ENCODE measurements at places on chromosomes 6 and 20.

- DNase-seq: no peak
Measured at GRCh38 chr6:31966997-31967925, 4.7 kb downstream of the DXO start.

- no peak for DNase-seq
Measured at GRCh38 chr6:32116674-32117073, 7.5 kb upstream of the TNXB start.

- no peak for DNase-seq
Measured at GRCh38 chr6:41056768-41057490, 3.9 kb downstream of the APOBEC2 start.

DNA sequence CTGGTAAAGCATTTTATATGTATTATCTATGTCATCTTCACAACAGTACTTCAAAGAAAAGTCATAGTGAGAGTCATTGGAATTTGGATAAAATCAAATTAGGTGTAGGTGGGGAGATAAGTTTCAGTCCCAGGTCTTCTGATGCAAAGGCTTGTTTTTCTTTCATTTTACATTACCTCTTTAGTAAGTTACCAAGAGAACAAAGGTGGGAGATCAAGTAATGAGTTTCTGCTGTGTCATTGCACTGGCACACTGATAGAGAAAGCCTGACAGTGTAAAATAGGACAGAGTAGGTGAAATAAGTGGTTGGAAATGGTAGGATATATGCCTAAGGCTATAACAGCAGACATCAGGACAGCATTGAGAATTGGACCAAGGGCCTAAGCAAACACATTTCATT lies 250.4 kb downstream of the NKAIN2 start:
- no peak for DNase-seq

GRCh38 chr20:40442181-40442963 lies 246.7 kb downstream of the MAFB start:
- no peak for DNase-seq

- peak; percentile 69 for DNase-seq
Measured at GRCh38 chr6:109381747-109382575, at the start of gene CD164. Gene CD164, minus strand, starts transcription at chr6:109382467. Its CDS starts 89 bp downstream, at chr6:109382378.

- DNase-seq: no peak
Measured at GRCh38 chr6:144613859-144614258, 328.7 kb downstream of the UTRN start.

DNA sequence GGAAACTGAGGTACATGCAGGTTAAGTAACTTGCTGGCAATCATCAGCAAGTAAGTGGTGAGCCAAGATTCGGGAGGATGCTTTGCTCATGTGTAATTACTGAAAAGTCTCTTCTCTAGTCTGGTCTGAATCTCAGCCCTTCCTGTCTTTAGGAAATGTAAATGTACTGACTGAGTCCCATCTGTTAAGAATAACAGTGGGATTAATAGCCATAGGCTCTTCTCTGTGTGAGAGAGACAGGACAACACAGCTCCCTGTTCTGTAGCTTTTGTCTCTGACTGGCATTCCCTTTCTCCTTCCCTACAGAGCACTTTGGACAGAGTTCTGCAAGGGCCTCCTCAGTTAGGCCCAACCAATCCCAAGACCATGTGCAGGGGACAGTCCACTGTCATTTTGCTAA lies 131.3 kb upstream of the OGFRL1 start:
- no peak for DNase-seq

GRCh38 chr20:57618091-57618763 lies 2.0 kb downstream of the ZBP1 start:
- DNase-seq: peak; percentile 59

- no peak for DNase-seq
Measured at GRCh38 chr6:35343092-35343834, 905 bp downstream of the PPARD start.
